ENCODE measurements at places on chromosomes 11 and 22. TPM values are rescaled to one million over a fixed set of nuclear protein-coding genes. Genes with fewer than 3 reads are reported as not detected.

Gene MRGPRX4
- not detected for total RNA-seq

Gene GLYATL2
- total RNA-seq, result 0.74 TPM

Gene CD3G
- total RNA-seq, result 0.25 TPM

Gene FJX1
- 30.2 TPM for total RNA-seq

Gene SUN2
- total RNA-seq, result 77.9 TPM

Gene NCAM1
- 514 TPM for total RNA-seq

Gene ATG2A
- 5.7 TPM for total RNA-seq

Gene ZNF215
- total RNA-seq, result 4.2 TPM

Gene SPON1
- 36.4 TPM for total RNA-seq

Gene TCIRG1
- 2.7 TPM for total RNA-seq

Gene UBE2L3
- 25.3 TPM for total RNA-seq

Gene PRMT3
- total RNA-seq, result 18.7 TPM

Gene C22orf42
- not detected for total RNA-seq

Gene KCNA4
- 4.7 TPM for total RNA-seq

Gene OR8A1
- not detected for total RNA-seq

Gene UBQLN3
- total RNA-seq, result under 0.01 TPM

Gene TEAD1
- total RNA-seq, result 22.1 TPM

Gene VPS11
- 20.2 TPM for total RNA-seq

Gene ASCL2
- 0.74 TPM for total RNA-seq

Gene OR10G8
- total RNA-seq, result not detected

Gene CBLIF
- not detected for total RNA-seq

Gene CWC15
- total RNA-seq, result 31.2 TPM

Gene TYR
- not detected for total RNA-seq

Gene APOA5
- total RNA-seq, result not detected
